ENCODE measurements at places on chromosomes 12 and 14.

DNA sequence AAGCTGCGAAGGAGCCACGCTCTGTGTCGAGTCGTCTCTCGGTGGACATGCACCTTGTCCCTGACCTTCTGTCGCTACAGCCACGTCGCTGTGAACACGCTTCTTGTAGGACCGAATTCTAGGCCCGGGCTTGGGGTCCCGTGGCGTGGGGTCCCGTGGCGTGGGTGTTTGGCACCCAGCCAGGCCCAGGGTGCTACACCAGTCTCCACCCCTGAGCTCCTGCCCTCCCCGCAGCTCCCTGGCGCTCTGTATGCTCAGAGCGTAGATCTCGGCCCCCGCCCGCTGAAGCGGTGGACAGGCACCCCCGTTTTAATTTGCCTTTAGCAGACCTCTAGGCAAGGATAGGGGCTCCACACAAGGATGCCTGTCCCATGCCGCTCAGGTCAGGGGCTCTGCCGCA lies 16.5 kb downstream of the MMP17 start:
- no peak for DNase-seq

- peak; percentile 20 for DNase-seq
These were observed 68.2 kb upstream of the FGD4 start for GRCh38 chr12:32331133-32331532.

DNA sequence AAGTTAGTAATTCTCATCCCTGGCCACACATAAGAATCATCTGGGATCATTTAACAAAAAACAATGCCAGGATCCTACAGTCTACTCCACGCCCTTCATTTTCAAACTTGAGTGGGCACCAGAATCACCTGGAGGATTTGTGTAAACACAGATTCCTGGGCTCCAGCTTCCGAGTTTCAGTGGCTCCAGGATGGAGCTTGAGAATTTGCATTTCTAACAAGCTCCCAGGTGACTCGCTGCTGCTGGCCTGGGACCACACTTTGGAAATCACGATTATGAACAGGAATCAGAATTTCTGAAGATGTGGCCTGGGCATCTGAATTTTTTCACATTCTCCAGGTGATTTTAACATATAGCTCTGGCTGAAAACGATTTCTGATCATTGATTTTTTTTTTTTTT lies 234.8 kb downstream of the CACNA1C start:
- DNase-seq, result no peak

- peak; percentile 55 for DNase-seq
These were observed 10.4 kb downstream of the BEST3 start for GRCh38 chr12:69688471-69689427.

DNA sequence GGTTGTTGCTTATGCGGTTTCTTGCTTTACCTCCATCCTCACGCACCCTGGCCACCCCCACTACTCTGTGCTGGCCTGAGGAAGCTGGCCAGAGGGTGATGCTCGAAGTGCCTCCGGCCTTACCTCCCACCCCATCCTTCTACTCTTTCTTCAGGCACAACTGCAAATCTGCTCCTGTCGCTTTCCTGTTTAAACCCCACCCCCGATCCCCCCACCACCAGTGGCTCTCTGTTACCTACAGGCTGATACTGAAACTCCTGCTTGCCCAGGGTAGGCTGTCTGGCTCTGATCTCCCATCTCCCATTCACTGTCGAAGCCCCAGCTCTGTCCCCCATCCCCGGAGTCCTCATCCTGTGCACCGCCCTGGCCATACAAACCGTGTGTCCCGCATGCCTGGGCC lies 111.5 kb downstream of the PRMT8 start:
- DNase-seq, result no peak

DNA sequence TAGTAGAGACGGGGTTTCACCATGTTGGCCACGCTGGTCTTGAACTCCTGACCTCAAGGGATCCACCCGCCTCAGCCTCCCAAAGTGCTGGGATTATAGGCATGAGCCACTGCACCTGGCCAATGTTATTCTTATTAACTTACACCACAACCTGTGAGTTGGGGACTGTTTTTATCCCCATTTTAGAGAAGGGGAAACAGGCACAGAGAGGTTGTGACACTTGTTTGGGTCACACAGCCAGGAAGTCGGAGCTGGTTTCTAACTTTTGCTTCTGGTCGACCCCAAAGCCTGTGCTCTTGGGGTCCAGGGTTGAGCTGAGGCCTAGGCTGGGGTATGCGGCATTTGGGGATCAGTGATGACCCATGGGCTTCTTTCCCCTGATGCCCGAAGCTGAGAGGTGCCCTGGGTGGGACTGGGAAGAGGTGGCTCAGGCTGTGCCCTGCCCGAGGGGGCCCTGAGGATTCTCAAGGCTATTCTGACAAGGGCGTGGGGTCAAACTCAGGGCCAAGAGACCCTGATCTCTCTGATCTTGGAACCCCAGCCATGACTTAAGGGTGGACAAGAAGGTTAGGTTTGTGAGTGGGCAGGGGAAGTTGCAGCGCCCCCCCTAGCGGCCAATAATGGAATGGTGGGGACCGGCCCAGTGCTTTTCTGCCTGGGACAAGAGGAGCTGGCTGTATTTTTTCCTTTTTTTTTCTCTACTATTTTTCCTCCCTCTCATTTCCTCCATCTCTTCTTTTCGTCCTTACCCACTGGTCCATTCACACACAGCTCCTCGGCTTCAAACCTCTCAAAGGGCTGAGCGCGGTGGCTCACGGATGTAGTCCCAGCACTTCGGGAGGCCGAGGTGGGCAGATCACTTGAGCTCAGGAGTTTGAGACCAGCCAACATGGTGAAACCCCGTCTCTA lies 3.0 kb downstream of the SDSL start:
- DNase-seq, result peak; percentile 72

DNA sequence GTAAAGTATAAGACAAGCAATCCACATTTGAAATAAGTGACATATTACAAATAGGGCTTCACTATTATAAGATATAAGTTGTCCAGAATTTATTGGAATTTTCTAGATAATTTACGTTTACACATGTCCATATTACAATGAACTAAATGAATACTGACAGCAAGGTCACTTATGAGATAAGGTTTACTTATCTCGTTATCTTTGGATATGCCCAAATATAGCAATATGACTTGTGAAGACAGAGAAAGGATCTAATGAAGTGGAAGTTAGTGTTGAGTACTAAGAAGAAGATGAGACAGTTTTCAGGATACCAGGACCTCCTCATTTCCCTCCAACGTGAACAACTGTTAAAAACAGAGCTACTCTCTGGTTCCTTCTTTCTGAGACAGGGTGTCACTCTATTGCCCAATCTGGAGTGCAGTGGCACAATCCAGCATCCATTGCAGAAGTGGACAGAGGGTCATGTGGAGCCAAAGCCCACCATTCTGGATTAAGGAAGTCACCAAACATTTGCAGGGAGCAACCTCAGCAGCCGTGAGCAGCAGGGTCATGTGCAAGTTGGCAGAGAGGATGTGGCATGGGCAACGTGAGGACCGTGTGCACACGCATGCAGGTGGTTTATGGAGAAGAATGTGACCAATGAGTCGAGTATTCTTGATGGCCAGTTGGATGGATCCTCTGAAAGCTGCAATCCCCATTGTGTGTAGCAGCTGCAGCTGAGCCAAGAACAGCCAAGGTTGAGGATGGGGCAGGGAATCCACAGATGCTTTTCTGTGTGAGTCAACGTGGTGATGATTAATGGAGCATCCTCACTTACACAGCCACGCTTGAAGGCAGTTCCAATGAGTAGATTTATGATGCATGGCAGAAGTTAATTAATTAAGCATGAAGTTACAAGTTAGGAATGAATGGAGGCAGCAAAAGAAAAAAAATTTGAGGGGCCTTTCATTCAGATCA lies 111.0 kb downstream of the BICD1 start:
- DNase-seq, result peak; percentile 17

DNA sequence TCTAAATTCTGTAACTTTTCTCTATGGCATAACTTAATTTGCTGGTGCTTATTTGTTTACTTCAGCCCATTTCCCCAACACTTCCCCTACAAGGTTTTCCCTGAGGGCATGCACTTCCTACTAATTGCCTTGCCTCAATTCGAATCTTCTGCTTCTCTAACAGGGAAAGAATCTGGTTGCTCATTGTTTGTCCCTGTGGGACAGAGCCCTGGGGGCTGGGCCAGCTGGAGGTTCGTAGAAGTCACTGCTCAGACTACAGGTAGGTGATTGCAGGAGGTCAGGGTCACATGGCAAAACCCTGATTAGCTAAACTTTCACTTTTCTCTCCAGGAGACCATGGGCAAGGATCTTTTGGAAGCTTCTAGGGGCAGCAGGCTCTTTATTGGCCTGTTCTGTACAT lies 72.0 kb downstream of the ZFC3H1 start:
- no peak for DNase-seq

DNA sequence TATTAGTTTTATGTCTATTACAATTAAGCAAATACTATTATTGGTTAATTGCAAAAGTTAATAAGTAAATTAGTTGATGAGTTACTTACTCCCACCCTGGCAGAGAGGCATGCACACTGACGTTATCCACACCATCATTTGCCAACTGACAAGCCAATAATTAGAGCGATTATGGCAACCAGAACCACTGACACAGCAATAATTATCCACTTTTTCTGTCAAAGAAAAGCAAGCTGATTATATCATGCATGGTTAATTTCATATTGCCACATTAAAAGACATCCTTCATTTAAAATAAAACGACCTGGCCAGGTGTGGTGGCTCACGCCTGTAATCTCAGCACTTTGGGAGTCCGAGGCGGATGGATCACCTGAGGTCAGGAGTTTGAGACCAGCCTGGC lies 43.1 kb downstream of the STX2 start:
- DNase-seq, result no peak

DNA sequence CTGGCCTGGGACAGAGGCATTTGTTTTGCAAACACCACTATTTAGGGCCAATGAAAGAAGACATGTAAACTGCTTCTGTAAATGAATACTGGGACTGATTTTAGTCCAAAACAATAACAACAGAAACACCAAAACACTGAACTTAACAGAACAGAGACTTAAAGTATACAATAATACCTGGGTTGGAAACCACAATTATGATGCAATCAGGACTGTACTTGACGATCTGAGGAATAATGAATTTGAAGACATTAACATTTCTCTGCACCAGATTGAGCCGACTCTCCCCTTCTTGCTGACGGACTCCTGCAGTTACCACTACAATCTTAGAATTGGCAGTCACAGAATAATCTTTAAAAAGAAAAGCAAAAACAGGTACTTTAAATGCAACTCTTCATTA lies 13.9 kb downstream of the LDHB start:
- DNase-seq, result no peak

- DNase-seq, result no peak
These were observed 31.7 kb upstream of the HDAC7 start for GRCh38 chr12:47851303-47851952.

GRCh38 chr12:4447151-4447550 lies 1.5 kb upstream of the FGF6 start:
- no peak for DNase-seq

DNA sequence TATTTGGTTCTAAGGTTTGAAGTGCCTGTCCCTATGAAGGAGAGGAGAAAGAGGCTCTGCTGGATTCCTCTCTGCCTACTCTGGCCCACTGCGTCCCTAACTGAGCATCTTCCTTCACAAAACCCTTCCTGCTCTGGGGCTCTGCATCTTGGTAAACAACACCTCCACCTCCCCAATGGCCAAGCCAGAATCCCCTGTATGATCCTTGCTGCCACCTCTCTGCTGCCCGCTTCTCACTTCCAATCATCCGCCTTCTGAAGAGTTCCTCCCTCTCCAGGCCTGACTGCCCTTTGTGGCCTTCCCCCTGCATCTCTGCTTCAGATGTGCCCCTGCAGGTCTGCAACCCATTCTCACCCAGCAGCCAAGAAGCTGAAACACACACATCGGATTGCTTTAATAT lies 110.6 kb upstream of the RPH3A start:
- no peak for DNase-seq

GRCh38 chr12:68326716-68327115 lies 5.4 kb downstream of the MDM1 start:
- no peak for DNase-seq

- DNase-seq, result no peak
These were observed 23.9 kb downstream of the DIO3 start for GRCh38 chr14:101585211-101585610.

DNA sequence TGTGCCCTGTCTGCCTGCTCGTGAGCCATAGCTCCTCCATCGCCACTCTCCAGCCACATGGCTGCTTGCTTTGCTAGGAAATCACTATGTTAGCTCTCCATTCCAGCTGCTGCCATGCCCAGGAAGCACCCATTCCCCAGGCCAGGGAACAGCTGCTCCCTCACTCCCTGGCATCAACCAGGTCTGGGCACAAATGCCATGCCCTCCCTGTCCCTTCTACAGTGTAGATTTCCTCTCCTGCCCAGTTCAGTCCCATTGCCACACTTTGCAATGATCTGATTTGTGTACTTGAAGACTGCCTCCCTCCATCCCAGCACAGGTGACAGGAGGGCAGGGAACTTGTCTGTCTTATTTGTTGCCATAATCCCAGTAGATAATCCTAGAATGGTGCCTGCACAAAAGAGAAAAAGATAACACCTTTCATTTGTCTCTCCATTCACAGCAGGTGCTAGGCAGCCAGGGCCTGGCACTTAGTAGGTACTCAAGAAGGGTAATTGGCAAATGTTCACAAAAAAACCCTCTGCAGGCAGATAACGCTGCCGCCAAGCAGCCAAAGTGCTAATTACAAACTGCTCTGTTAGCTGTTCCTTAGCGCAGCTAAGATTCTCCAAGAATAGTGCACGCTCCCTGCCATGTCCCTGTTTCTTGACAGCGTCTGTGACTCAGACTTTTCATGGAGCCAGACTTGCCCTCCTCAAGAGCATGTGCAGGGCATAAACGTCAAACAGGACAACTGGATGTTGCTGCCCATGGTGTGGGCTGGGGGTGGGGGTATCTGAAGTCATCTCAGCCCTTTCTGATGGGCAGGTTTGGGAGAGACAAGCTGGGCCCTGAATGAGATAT lies 69.1 kb downstream of the ARL6IP4 start:
- DNase-seq, result no peak

DNA sequence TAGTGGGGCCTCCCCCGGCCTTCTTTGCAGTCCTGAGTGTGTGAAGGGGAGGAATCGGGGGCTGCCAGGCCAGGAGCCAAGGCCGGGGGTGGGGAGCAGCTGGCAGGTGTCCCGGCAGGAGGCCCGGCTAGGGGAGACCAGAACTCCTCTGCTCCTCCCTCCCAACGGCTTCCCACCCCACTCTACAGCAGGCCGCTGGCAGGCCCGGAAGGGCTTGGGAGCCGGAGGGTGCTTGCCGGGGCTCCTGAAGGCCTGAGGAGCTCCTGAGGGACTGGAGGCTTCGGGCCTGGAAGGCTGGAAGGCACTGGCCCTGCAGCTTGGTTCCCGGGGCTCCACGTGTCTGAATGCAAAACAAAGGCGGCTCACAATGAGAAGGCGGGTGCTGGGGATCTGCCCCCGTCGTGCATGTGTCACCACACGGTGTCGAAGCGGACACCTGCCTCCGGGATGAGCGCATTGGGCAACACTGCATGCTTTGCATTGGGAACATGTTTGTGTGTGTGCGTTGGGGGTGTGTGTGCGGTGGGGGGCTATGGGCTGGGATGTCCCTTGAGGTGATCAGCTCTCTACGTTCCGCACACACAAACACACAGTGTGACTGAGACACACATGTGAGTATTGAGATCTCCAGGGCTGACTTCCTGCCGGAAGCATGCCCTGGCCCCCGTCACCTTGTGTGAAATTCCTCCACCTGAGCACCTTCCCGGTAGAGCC lies 30.9 kb upstream of the ANKRD9 start:
- DNase-seq, result no peak

All from DMS53 (cell line).